ENCODE measurements at places on chromosomes 4 and X.

GRCh38 chrX:109312757-109313156 lies 169.1 kb downstream of the GUCY2F start:
- no peak for DNase-seq

DNA sequence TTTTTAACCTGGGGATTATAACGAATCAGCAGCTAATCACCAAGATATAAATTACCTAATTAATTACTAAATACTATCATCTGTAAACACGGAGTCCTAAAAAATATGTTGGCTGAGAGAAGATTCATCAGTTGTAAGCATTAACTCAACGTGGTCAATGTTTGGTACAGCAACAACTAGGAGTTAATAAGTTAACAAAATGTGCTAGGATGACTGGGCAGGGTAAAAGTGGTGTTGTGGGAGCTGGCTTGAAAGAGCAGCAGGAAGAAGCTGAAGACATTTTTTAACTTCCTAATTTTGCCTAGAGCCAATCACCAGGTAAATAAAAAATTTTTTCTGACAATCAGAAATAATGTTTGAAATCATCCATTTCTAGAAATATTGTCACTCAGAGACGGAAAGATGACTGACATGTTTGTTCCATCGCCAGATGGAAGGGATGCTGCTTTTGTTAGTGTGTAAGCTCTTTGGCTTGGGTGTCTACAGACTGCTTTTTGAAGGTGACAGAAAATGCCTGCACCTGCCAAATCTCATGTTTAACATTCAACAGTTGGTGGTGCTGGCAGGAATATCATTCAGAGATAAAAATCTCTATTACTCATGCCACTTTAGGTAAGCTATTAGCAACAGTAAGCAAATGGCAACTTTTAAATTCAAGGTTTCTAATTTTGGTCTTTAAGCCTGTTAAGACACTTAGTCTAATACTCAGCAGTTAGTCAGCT lies 1126.9 kb downstream of the STPG2 start:
- DNase-seq: no peak

GRCh38 chr4:73847526-73848182 lies 5.4 kb upstream of the PF4V1 start:
- DNase-seq: no peak

GRCh38 chr4:67714248-67714583 lies 13.3 kb upstream of the UBA6 start:
- no peak for DNase-seq

DNA sequence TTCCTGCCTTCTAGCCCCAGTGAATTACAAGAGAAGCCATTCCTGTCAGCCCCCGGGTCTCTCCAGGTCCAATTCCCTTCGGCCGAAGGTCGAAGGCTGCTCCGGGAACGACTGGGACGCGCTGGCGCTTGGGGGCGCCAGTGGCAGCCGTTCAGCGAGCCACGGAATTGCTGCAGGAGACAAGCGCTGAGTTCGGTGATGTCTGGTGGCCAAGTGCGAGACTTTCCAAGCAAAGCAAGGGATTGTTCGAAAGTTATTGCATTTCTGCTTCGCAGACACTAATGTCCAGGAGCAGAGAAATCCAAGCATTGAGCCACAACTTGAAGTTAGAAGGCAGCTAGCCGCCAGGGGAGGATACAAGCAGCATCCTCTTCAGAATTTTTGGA lies 1.1 kb upstream of the DKK2 start:
- DNase-seq: no peak

GRCh38 chr4:88792821-88793220 lies 95.2 kb upstream of the NAP1L5 start:
- no peak for DNase-seq

DNA sequence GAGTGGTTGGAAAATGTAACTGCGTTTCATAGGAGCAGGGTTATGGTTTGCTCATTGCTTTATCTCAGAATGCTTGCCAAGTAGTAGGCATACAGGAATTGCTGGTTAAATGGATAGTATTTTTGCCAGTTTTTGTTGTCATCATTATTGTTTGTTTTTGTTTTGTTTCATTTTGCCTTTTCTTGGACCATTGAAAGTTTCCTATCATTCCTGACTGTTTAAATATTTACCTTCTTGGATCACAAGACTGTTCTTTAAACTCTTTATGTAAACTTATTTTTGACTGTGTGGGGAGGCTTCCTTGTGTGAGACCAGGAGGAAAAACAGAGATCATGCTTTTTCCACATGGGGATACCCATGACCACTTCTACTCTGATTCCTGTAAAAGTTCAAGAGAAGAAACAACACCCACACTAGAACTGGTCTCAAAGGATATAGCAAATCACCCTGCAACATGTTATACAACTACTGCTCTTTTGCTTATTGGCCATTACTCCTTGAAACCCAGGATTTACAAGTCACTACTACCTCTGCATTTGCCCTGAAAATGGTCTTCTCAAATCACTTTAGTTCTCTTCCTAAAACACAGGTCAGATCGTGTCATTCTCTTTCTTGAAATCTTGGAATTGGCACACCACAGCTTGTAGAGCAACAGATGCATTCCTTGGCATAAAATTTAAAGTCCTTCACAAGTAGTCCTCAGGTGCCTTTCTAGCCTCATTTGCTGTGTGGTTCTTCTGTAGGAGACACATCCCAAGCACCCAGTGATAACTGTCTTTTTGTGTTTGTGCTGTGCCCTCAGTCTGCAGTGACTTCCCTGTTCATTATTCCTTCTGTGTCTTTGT lies 51.3 kb downstream of the FNIP2 start:
- DNase-seq: no peak

DNA sequence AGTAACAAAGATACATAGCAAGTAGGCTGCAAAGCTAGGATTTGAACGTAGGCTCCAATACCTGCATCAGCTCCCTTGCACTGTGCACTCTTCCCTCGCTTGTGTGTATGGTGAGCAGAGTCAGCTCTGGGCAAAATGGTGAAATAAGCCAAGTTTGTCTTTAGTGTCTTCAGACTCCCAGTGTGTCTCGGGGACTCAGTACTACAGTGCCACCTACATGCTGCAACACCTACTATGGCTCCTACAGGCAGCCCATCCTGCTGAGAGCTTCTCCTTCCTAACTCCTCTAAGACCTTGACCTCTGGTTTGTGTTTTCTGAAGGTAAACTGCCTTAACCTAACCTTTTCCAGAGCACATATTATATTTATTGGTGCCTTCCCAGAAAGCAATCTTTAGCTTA lies 42.5 kb downstream of the RTL9 start:
- DNase-seq: no peak

DNA sequence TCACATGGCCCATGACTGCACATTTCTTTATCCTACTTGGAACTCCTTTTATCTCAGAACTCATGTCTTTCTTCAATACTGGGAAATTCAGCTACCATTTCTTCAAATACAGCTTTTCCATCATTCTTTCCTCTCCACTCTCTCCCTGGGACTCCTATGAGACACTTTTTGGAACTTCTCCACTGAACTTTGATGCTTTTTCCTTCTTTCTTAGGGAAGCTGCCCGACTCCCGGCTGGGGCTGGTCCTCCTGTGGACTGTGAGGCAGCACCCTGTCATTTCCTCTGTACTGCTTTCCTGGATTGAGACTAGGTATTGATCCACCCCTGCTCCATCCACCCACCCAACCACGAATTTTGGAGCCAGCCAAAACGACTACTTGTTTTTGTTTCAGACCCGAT lies 40.0 kb downstream of the ZFYVE28 start:
- DNase-seq: no peak

DNA sequence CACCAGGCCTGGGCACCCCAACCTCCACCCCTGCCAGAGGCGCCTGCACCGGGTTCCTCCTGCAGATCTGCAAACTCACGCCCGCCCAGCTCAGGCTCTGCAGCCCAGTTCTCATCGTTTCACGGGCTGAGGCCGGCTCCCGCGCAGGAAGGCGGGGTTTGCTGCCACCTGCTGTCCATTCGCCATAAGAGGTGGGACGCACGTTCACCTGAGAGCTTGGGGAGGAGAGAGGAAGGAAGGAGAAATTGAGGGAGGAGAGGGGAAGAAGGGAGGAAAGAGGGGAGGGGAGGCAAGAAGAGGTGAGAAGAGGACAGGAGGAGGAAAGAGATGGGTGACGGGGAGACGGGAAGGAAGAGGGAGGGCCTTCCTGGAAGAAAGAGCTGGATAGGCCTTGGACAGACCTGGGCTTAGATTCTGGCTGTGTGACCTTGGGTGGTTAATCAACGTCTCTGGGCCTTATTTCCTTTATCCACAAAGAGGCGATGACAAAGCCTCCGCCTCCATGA lies 114.5 kb downstream of the ADRA2C start:
- DNase-seq: peak; percentile 42

GRCh38 chr4:26248647-26249046 lies 72.2 kb upstream of the RBPJ start:
- no peak for DNase-seq

- no peak for DNase-seq
Measured at GRCh38 chr4:161428180-161428965, 735.4 kb downstream of the FSTL5 start.

- no peak for DNase-seq
Measured at GRCh38 chr4:24056289-24056688, 166.4 kb upstream of the PPARGC1A start.

DNA sequence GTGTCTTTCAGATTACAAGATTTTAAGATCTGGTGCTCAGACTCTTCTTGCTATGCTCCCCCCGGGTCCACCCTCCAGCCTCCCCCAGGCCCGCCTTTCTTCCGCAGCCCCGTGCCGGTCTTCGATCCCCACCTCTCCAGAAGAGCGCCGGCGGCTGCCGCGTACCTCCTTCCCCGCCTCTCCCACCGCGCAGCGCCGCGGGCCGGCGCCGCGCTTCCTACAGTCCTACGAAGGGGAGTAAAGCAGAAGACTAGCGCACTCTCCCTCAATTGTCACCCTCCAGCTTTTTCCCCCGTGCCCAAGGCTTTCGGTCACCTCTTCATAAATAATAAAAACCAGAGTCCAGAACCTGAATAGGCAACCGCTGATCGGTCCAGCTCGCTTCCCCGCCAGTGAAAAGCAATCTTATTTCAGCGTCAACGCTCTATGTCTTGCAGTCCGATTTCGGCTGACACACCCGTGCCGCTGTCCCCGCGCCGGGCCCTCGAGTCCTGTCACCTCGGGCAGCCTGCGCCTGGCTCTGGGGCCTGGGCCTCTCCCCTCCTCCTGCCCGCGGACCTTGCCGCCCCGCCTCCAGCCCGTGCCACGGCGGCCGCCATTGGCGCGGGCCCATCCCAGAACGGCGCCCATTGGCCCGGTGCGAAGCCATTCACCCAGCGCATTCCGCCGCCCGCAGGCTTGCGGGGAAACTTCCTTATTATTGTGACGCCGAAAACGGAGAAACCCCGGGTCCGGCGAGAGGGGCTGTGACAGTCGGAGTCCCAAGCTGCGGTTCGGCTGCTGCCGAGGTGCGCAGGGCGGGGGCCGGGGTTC lies at the start of gene HERC3:
HERC3 (plus strand) TSS at position 694 of the 813 bp plus-strand sequence. CDS start 13,344 bp downstream, outside the sequence.
- DNase-seq: peak; percentile 89

DNA sequence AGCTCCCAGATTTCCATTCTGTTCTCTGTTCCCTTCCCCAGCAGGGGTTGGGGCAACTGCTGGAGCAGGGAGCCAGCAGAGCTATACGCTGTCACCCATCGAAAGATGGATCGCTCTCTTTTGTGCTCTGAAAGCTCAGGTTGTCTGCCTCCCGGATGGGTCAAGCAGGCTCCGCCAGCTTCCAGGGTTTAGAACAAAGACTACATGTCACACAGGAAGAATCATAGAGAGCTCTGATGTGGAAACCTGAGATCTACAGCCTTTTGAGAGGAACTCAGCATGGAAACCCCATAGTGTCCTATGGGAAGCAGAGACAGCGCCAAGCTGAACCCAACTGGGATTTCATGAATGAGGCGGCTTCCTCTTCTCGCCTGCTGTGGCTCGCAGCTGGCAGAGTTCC lies 205.4 kb downstream of the HS3ST1 start:
- no peak for DNase-seq

- no peak for DNase-seq
Measured at GRCh38 chr4:139858436-139859205, 193.0 kb downstream of the MGST2 start.

DNA sequence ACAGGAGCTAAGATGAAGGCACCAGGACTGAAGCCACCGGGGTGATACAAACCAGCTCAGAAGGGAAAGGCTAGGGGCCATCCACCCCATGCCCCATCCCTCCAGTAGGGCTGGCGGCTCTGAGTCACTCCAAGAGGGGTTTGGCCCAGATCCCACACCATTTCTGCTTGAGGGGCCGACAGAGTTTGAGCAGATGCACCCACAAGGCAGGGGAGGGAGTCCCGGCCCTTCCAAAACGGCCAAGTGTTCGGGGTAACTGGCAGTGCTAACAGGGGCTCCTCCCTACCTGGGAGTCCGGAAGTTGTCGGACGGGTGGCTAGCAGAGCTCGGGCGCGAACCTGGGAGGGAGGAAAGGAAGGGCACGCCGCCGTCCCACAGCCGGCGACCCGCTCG lies 412 bp downstream of the SLC10A3 start:
- DNase-seq: no peak

- DNase-seq: no peak
Measured at GRCh38 chr4:69440308-69440707, 55.4 kb downstream of the UGT2B4 start.

GRCh38 chr4:81180916-81181315 lies 34.1 kb downstream of the PRKG2 start:
- DNase-seq: no peak

DNA sequence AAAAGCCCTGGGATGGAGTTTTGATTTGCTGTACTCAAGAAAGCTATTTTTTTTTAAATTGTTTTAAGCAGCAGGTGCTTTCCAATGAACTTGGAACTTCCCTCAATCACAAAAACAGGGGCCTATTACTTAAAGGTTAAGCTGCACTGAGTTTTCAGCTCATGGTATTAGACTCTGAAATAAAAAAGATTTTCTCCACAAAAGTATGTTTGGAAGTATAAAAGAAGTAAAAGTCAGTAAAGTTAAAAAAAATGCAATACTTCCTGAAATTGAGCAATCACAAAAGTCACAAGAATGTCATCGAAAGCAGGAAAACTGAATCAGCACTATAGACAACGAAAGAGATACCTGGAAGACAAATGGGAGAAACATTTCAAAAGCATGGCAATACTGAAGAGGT lies 38.9 kb upstream of the PLAC8 start:
- DNase-seq: no peak

- DNase-seq: no peak
Measured at GRCh38 chr4:144421839-144422565, 224.0 kb upstream of the HHIP start.

- DNase-seq: no peak
Measured at GRCh38 chrX:150935467-150935866, 37.0 kb upstream of the CD99L2 start.

- no peak for DNase-seq
Measured at GRCh38 chr4:83025563-83025962, 9.4 kb upstream of the COPS4 start.

DNA sequence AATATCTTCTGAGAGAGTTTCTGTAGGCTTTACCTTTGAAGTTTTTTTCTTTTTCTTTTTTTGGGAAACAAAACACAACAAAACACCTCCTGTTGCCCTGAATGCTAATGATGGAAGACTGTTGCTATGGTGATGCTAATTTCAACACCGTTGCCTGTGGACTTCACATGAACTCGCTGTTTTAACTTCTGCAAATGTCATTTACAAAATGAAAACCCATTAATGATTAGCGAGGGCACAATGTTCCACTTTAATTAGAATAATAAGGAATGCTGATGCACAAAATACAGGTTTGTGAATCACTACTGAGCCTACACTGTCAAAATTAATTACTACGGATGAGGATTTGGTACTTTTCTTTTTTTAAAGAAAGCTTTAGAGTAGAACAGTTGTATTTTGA lies 227.1 kb upstream of the FTHL17 start:
- DNase-seq: no peak

- no peak for DNase-seq
Measured at GRCh38 chr4:1293531-1293941, 3.8 kb downstream of the MAEA start.

GRCh38 chrX:2423282-2423681 lies 77.5 kb downstream of the DHRSX start:
- DNase-seq: no peak

Measured in activated naive CD4-positive, alpha-beta T cell (primary cell).